CMK (cell line): ENCODE measurements at places on chromosomes 5 and 9.
A peak's percentile ranks its signal among the peaks of the same experiment; 100 is the strongest.

GRCh38 chr9:111154081-111154562, 115.9 kb upstream of the LPAR1 start:
- no peak for DNase-seq

- no peak for DNase-seq
Observed at GRCh38 chr5:124698770-124699169, 47.7 kb downstream of the ZNF608 start.

GRCh38 chr5:174935854-174936474, 211.6 kb downstream of the MSX2 start:
- peak; percentile 4 for DNase-seq

GRCh38 chr9:137267933-137268355, 9.6 kb upstream of the TOR4A start:
- DNase-seq, result no peak

DNA sequence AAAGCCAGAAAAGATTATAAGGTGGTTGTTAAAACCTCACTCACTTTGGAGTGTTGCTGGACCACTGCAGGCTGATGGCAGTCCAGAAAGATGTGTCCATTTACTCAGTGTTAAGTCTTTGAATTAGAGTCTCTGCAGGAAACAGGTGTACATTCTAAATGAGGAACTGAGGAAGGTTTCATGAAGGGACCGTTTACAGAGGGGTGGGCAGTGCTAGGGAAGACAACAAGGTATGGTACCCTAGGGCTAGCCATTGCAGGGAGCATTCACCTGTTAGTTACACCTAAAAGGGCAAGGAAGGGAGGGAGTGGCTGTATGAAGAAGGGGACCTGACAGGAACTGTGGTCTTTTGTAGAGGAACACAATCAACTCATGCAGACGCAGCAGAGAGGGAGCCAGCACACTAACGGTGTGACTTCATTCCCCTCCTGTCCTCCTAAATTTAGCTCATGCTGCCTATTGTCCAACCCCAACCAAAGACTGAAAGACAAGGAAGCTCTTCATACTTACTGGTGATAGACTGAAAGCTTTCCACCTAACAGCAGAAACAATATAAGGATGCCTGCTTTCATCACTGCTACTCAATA, 32.2 kb upstream of the PAX5 start:
- DNase-seq, result no peak

DNA sequence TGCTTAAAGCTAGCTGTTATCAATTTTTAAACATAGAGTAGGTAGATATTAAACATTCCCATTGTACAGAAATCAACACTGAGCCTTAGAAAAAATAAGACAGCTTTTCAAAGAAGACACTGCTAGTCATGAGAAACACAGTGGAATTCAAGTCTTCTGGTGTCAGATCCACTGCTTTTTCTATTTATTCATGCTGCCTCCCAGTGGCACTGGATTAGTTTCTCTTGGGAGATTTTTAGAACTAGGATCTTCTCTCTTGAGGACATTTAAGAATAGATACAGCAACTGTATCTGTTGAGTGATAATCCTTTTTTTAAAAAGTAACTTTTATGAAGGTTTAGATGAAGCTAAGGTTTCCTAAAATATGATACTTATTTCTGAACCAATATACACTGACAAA, 1635.4 kb upstream of the C9orf72 start:
- DNase-seq, result no peak

DNA sequence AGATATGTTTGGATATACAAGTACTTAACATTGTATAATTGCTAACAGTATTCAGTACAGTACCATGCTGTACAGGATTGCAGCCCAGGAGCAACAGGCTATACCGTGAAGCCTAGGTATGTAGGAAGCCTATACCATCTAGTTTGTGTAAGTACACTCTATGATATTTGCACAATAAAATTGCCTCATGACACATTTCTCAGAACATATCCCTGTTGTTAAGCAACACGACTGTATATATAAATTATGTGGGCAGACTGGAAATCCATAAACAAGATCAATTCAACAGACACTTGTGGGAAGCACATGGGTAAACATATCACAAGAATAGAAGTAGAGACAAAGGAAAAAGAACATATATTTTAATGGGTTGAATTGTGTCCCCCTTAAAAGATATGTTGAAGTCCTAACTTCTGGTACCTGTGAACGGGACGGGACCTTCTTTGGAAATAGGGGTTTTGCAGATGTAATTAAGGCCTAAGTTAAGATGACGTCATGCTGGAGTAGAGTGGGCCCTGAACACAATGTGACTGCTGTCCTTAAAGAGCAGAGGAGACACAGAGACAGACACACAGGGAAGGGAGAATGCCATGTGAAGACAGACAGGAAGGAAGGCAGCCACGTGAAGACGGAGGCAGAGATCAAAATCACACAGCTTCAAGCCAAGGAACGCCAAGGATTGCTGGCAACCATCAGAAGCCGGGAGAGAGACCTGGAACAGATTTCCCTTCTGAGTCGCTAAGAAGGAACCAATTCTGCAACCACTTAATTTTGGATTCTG, 76.3 kb downstream of the SCAI start:
- DNase-seq, result no peak

DNA sequence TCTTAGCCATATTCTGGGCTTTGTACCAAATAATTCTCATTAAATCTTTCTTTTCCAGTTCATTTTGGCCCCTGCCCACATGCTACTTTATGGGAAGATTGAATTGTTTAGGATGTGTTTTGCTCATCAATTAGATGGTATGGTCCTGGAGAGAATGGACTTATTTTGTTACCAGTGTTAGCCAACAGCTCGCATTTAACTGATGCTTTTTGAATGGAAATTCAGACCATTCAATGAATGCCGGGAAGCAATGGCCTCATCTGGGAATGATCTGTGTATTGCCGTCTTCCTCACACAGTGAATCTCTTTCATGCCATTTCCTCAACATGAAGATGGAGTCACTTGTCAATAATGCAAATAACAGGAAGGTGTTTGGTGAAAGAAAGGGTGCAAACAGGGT, 370.6 kb upstream of the PIK3R1 start:
- DNase-seq, result no peak

DNA sequence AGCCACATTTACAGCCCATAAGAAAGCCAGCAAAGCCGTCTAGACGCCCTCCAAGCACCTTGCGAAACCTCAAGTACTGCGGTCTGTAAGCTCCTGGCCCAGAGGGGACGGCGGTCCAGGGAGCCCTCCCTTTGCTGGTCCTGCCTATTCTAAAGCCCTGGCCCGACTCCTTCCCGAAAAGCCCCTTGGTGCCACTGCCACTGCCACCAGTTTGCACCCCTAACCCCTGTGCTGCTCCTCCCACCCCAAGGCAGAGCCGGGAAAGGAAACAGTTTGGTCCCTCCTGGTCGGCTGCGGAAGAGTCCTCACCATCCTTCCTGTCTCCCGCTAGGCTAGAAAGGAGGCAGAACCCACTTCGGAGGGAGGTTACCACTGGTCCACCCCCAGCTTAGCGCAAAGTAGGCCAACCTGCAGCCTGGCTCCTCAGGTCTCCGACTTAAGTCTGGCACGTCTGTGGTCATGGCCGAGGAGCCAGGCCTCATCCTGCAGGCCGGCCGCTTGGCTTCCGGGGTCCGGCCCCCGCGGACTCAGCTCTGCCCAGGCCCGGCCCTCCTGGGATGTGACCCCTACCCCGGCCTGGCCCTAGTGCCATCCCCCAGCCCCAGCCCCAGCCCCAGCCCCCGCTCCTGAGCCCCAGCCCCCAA, 916 bp downstream of the TOR1A start:
- no peak for DNase-seq

DNA sequence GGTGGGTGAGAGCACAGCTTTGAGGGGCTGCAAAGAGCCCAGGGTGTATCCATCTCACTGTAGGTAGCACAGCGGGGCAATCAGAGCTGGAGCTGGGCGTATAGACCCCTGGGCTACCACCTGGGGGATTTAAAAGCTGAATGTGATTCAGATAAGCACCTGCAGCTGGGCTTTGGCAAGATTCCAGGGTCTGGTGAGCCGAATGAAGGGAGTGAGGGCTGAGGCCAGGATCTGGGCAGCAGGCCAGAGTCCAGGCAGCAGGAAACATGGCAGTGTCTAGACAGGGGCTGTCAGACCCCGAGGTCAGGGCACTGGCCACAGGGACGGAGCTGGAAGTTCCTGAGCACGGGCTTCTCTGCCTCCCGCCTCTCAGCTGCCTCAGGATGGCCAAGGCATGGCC, 8.7 kb downstream of the ASS1 start:
- DNase-seq, result no peak

- DNase-seq, result no peak
Observed at GRCh38 chr9:82621447-82621846, 441.5 kb downstream of the RASEF start.

DNA sequence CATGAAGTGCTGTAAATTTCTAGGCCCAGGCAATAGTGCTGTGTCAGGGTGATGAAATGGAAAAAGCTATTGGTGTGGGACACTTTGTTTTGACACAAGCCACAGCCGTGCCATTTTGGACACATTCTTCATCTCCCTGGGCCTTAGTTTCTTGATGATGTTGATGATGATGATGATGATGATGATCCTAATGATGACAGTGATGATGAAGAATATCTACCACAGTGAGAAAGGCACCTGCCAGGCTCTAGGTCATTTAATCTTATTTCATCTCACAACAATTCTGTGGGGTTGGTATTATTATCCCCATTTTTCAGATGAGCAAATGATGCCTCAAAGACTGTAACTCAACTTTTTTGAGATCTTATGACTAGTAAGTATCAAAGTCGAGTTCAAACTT, 102.2 kb upstream of the STC2 start:
- no peak for DNase-seq

- no peak for DNase-seq
Observed at GRCh38 chr5:119212676-119213075, 141.8 kb downstream of the DMXL1 start.

DNA sequence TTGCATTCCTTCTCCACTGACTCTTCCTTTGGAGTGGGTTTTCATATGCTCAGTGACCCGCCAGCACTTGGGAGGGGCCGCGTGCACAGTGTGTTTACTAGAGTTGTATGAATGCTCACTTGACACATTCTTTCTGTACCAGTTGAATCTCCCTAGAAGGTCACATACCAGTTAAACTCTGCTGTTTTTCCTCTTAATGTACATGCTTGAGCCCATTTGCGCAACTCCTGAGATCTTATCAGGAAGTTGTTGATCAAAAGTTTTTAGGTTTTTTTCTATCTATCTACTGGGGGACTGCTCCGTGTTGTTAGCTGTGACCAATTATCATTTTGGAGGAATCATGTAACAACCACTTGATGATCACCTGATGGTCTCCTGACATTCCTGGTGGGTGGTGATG, 392.7 kb downstream of the CDH9 start:
- DNase-seq, result no peak

GRCh38 chr5:159765135-159765433, 151.2 kb upstream of the ADRA1B start:
- no peak for DNase-seq
